DND-41 (cell line): ENCODE measurements at places on chromosomes 2 and 18.

GRCh38 chr18:5073026-5073944, 123.8 kb downstream of the AKAIN1 start:
- no peaks in the 10 kb centered on the region for H3K4me1 ChIP-seq
- no peaks in the 10 kb centered on the region for H3K36me3 ChIP-seq
- peaks cover 11% of the 10 kb centered on the region for H3K27me3 ChIP-seq

DNA sequence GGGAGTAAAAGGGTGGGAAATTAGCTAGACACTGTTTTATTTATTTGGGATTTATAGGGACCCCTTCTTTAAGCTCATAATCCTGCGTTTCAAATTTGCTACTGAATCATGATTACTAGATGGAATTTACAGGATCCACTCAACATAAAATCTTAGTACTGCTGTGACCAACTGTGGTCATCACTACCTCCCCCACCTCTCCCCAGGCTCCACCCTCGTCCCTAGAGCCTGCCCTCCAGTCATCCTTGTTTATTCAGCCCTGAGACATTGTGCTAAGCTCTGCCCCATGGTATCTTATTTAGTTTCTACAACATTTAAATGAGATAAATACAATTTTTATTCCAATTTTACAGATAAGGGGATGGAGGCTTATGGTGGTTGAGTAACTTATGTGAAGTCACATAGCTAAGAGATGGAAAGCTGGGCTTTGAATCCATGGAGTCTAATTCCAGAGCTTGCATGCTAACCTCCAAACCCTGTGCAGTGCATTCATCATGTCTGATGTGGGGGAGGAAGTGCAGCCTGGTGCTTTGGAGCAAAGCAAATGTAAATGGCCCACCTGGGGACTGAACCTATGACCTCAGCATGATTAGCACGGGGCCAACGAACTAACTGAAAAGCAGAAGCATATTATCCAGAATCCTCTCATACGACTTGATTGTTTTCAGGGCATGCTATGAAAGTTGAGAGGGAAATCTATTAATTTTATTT, 502.4 kb downstream of the TMEM182 start:
- no peak overlapping the region for H3K27ac ChIP-seq
- H3K4me3 ChIP-seq, result no peak overlapping the region
- DNase-seq, result no peak

DNA sequence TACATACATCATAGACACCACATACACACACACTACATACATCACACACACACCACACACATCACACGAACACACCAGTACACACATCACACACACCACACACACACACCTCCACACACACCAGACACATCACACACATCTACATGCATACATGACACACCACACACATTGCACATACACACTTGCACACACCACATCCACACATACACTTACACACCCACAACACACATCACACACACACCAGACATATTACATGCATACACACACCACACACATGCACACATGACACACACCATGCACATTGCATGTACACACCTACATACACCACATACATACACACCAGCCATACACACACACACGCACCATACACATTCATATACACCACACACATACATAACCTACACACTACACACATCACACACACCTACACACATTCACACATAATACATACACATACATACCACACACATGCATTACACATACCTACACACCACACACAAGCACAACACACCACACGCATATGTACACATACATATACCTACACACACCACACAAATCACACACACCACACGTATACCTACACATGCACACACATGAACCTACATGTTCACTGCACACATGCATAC, 156.5 kb downstream of the NDUFA10 start:
- no peak for DNase-seq
- H3K36me3 ChIP-seq, result no peaks in the 10 kb centered on the region
- H3K4me1 ChIP-seq, result no peaks in the 10 kb centered on the region
- H3K4me3 ChIP-seq, result no peak overlapping the region

DNA sequence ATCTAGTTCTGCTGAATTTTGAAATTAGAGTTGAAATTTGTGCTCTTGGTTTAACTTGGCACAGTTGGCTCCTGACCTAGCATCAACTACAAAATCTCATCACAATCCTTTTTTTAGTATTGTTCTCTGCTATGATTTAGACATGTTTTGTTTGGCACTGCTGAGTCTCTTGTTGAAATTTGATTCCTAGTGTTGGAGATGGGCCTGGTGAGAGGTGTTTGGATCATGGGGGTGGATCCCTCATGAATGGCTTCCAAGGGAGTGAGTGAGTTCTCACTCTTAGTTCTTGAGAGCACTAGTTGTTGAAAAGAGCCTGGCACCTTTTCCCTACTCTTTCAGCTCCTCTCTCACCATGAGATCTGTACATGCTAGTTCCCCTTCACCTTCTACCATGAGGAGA, 605.6 kb upstream of the SLC39A10 start:
- no peak for DNase-seq
- no peaks in the 10 kb centered on the region for H3K4me1 ChIP-seq
- H3K4me3 ChIP-seq, result no peak overlapping the region
- no peaks in the 10 kb centered on the region for H3K27me3 ChIP-seq
- no peak overlapping the region for H3K27ac ChIP-seq
- no peaks in the 10 kb centered on the region for H3K36me3 ChIP-seq

DNA sequence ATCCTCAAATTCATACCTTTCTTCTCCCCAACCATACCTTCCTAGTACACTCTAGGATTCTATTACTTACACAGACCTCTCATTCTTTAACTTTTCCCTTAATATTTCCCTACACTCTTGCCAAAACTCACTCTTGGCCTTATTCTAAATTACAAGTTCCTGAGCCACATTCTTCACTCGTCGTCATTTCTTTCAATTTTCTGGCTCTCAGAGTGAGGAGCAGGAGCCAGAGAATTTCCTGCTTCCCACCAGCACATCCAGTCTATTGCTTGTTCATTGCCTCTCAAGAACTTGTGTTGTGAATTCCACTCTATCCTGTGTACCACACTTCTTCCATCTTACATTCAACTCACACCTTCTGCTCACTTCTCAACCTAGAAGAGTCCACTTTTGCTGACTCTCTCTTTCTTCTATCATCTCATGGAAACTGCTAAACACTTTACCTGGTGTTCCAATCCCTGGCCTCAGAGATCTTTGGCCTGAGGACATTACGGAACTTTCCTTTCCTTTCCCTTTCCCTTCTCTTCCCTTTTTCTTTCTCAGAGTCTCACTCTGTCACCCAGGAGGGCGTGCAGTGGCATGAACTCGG, 171.6 kb downstream of the PLCL1 start:
- H3K4me1 ChIP-seq, result no peaks in the 10 kb centered on the region
- H3K27ac ChIP-seq, result no peak overlapping the region
- H3K27me3 ChIP-seq, result no peaks in the 10 kb centered on the region

DNA sequence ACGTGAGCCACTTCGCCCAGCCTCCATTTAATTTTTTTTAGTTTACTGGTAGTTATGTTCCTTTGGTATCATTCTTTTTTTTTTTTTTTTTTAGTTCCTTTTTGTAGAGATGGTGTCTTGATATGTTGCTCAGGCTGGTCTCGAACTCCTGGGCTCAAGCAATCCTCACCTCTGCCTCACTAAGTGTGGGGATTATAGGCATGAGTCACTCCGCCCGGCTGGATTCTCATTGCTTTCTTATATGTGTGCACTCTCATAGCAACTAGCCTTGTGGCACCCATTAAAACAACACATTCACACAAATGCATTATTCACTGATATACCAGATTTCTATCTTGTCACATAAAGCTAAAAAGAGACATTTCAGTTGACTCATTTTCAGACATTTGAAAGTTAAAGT, 4.2 kb downstream of the TTC27 start:
- no peaks in the 10 kb centered on the region for H3K27me3 ChIP-seq
- no peak for DNase-seq
- H3K27ac ChIP-seq, result no peak overlapping the region
- peaks cover 20% of the 10 kb centered on the region for H3K4me1 ChIP-seq
- H3K4me3 ChIP-seq, result no peak overlapping the region

DNA sequence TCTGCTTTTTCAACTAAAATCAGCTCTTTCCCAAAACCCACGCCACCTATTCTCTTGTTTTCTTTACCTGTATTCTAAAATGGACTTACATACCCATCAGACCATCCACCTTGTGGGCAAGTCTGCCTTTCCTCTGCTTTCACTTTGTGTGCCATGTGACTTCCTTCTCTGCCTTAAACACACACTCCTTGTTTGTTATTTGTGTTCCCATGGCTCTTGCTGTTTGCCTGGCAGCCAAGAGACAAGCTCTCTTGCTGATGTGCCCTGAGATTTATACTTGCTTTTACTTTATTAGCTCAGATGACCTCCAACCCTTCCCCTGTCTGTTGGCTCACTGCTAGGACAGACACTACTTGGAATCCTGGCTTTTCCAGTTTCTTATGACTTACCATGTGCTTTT, 309.7 kb upstream of the LRRTM4 start:
- no peaks in the 10 kb centered on the region for H3K4me1 ChIP-seq
- no peak for DNase-seq
- H3K27me3 ChIP-seq, result no peaks in the 10 kb centered on the region
- H3K27ac ChIP-seq, result no peak overlapping the region

GRCh38 chr2:60526623-60527022, 26.8 kb downstream of the BCL11A start:
- peaks cover 37% of the 10 kb centered on the region for H3K4me1 ChIP-seq
- H3K4me3 ChIP-seq, result no peak overlapping the region
- peaks cover 62% of the 10 kb centered on the region for H3K36me3 ChIP-seq
- no peak overlapping the region for H3K27ac ChIP-seq

DNA sequence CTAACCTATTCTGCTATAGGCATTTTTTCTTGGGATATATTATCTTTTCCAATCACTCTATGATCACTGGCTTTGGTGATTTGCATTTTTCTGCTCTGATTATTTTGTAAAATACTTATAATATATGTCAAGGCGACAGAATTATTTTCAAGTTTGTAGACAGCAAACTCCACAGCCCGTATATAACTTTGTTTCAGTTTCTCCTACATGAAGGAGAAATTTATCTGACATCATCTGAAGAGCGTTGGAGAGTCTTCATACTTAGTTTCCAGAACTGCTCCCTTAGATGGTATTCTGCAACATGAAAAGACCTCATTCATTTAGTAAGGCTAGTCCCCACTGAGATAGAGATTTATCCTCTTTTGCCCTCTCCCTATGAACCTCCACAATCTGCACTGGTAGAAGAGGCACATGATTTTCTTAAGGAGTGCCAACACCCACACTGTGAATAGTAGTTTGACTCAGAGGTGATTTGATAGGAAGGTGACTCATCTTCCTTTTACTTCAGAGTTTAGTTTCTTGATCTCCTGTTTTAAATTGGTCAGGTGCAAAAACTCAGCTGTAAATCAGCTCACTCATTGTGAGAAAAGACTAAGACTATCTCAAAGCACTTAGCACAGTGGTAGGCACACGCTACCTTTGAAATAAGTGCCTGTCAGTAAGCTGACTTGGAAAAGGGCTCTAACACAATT, 1848.6 kb upstream of the CELF4 start:
- no peaks in the 10 kb centered on the region for H3K27me3 ChIP-seq
- no peaks in the 10 kb centered on the region for H3K36me3 ChIP-seq
- H3K27ac ChIP-seq, result no peak overlapping the region
- H3K4me3 ChIP-seq, result no peak overlapping the region
- no peaks in the 10 kb centered on the region for H3K4me1 ChIP-seq

DNA sequence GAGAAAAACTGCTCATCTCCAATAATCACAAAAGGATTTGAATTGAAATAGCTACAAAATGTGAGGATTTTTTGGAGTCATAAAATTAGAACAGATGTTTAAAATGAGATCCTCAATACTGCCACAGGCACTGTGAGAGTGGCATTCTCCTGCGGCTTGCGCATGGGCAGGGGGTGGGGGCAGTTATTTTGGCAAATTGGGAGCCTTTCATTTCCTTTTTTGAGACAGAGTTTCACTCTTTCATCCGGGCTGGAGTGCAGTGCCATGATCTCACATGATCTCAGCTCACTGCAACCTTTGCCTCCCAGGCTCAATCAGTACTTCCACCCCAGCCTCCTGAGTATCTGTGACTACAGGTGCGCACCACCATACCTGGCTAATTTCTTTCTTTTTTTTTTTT, 42.4 kb downstream of the POMC start:
- H3K27ac ChIP-seq, result no peak overlapping the region
- no peaks in the 10 kb centered on the region for H3K27me3 ChIP-seq
- DNase-seq, result no peak
- no peak overlapping the region for H3K4me3 ChIP-seq
- no peaks in the 10 kb centered on the region for H3K36me3 ChIP-seq

GRCh38 chr2:241492174-241492565, 16.2 kb downstream of the STK25 start:
- H3K4me3 ChIP-seq, result no peak overlapping the region
- H3K27ac ChIP-seq, result no peak overlapping the region
- H3K36me3 ChIP-seq, result peaks cover 40% of the 10 kb centered on the region

GRCh38 chr18:58364876-58365528, 263.9 kb downstream of the ALPK2 start:
- no peaks in the 10 kb centered on the region for H3K36me3 ChIP-seq
- H3K27ac ChIP-seq, result no peak overlapping the region
- H3K27me3 ChIP-seq, result no peaks in the 10 kb centered on the region
- H3K4me3 ChIP-seq, result no peak overlapping the region

DNA sequence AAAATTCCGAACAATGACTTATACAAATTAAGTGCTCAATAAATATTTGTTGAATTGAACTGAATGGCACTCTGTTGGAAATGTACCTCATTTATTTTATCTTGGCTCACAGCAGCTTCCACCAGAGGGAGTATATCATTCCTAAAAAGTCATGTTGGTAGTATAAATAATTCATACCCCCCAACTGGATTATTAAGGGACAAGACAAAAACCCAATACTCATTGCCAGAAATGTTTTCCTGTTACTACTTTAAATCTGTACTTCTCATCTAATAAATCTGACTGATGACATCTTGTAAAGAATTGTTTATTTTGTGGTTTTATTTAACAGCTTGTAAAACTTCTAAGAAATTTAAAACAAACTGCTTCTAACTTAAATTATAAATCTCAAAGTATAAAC, 163.9 kb downstream of the CDH2 start:
- H3K4me1 ChIP-seq, result no peaks in the 10 kb centered on the region
- no peaks in the 10 kb centered on the region for H3K27me3 ChIP-seq
- no peak overlapping the region for H3K27ac ChIP-seq
- DNase-seq, result no peak

GRCh38 chr2:188089901-188090300, 201.8 kb upstream of the GULP1 start:
- no peak for DNase-seq
- no peaks in the 10 kb centered on the region for H3K27me3 ChIP-seq
- H3K4me1 ChIP-seq, result no peaks in the 10 kb centered on the region
- H3K36me3 ChIP-seq, result no peaks in the 10 kb centered on the region
- H3K27ac ChIP-seq, result no peak overlapping the region
